ENCODE measurements at places on chromosomes 1 and 21.

DNA sequence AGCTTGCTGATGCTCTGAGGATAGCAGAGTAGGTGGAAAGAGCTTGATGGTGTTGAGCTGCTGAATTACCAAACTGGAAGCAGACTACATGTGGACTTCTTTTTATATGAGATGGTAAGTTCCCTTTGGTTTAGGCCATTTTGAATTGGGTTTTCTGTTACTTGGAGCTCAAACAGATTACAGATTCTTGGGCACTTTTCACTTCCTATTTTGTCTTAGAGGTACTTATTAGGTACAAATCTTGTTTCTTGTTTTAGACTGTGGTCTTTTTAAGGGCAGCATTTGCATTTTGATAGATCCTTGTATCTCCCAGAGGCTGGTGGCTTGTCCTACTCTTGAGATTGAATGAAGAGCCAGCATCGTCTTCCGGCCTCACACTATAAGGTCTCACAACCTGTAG is 70.2 kb downstream of the GADD45A start:
- DNase-seq: no peak

DNA sequence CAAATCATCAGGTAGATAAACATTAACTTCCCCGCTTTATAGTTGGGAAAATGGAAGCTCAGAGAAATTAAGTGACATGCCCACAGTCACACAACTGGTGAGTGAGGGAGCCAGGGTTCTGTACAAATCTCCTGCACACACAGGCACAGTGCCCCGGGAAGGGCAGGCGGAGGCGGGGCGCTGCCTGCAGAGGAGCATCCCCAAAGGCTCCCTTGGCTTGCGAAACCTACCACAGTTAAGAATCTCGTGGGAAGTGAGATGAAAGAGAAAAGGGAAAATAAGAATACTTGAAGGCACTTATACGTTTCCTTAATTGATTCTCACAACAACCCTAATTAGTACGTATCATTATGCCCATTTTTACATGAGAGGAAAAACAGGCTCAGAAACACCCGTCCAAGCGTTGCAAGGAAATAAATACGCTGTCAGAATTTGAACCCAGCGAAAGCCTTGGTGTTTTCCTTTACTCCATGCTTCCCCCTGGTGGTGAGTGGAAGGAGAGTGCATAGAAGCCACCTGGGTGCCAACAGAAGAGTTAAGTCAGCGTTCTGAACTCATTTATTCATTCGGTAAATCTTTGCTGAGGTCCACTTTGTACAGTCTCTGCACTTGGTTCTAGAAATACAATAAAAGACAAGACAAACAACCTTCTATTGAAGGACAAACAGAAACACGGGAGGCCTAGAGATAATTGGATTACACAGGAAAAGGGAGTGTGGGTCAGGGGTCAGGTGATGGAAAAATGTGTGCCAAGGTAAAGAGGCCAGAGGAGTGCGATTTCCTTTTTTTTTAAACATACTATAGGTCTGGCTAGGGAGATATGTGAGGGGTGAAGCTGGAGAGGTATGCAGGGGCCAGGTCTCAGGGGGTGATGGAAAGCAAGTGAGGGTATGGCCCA is 28.4 kb downstream of the ACP6 start:
- DNase-seq: no peak

GRCh38 chr21:36708286-36709029 is 9.5 kb downstream of the SIM2 start:
- no peak for DNase-seq

- DNase-seq: no peak
Measured at GRCh38 chr1:181208967-181209366, 120.5 kb downstream of the IER5 start.

- DNase-seq: no peak
Measured at GRCh38 chr1:151981178-151981525, 12.5 kb downstream of the S100A10 start.

Data from posterior cingulate gyrus (tissue), 11 donors.